AG04450 (cell line): ENCODE measurements at places on chromosomes 3 and 15.

DNA sequence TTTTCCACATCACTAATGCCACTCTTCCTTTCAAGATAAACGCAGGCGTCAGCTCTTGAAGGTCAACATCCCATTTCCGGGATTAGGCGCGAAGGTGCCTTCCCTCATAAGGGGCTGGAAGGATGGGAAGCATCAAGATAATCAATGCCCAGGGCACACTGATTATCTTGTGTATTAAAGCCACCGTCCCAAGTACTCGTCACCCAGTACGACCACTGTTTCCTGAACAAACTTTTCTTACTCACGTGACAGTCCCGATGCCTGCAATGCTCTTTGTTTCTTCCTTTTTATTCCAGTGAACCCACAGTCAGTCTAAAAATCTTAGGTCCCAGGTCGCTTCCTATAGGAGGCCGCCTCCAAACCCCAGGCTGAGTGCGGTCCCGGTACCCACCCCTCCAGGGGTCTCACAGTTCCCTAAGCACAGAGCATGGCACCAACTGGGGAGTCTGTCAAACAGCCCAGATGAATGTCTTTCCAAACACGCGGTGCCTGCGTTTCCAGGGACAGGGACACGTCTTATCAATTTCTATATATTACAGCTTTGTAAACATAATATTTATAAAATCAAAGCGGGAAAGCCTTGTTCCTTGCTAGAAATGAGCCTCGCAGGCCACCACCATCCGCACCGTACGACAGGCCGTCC lies 589 bp downstream of the ANAPC13 start:
- DNase-seq, result no peak

DNA sequence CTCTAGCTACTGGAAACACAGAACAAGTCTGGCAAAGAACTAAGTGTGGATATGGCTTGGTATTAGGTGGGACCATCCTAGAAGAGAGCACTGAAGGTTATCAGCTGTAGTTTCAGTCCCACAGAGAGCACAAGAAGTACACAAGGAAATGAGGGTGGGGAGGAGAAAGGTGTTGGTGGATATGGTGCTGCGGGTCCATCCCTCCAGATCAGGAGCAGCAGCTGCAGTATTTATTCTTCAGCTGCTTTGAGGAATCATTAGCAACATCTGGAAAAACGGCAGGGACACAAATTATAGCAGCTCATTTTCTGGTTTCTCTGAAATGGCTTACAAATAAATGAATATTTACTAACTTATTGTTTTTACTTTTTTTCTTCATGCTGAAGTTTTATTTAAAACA lies 29.0 kb downstream of the CD80 start:
- DNase-seq, result no peak

DNA sequence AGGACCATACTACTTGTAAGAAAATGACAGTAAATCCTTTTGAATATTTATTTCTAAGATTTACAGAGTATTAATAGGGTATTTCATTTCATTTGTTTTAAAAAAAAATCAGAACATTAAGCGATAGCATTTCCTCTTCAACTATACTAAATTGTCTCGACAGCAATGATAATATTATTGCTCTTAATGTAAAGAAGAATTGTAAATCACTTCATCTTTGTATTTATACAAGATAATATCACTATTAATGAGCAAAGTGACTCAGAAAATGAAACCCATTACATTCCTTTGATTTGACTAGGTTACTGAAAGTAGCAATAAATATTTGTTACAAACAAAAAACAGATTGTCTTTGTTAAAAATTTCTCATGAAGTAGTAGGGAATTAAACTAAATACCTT lies 131.1 kb upstream of the CNTN4 start:
- DNase-seq, result no peak

GRCh38 chr3:963755-964154 lies 129.1 kb upstream of the CNTN6 start:
- DNase-seq, result no peak

DNA sequence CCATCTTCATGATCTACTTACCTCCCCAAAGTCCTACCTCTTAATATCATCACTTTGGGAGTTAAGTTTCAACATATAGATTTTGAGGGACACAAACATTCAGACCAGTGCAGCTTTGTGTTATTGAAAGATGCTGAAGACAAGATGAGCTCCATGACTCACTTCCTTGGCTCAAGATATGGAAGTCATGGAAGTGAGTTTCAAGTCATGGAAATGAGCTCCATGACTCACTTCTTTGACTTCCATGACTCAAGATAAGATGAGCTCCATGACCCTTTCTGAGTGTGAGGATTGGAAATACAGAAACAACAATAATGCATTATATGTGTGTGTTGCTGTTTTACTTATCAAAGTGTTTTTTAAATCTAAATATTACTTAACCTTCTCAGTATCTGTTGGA lies 170.2 kb upstream of the TPRG1 start:
- DNase-seq, result peak; percentile 29

- no peak for DNase-seq
Measured at GRCh38 chr15:63612300-63612699, 15.1 kb downstream of the FBXL22 start.

DNA sequence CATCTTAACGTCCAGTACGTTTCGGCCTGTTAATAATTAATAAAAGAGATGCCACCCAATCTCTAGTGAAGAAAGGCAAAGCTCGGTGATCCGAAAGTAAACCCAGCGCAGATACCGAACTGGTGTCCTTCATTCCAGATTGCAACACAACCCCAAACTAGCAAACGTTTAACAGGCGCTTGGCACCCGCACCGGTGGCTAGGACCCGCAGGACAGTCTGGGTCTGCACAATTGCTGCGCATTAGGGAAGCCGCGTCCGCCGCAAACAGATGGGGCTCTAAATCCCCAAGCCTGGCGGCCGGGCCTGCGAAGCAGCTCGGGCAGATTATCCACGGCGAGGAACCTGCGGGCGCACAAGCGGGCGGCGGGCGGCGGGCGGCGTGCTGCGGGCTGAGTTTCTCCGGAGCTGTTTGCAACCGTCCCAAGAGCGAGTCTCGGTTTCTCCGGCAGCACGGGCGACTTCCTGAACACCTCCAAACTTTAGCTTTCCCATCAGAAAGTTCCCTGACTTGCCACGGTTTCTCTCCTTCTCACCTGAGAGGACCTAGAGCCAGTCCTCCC lies 112.1 kb upstream of the ICE2 start:
- no peak for DNase-seq

DNA sequence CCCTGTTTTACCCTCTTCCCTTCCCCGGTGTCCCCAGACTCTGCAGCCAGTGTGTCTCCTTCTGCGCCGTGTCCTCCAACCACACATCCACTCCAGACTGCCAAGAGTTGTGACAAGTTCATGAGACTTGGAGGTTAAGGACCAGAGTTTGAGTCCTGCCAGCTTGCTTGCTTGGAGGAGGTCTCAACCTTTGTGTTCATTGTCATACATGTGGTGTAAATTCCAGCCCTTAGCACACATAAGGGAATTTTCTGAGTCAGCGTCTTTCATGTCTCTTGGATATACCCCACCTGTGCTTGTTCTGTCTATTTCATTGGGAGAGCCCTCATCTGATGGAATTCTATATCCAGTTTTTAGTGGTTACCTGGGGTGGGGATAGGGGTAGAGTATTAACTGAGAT lies 13.3 kb downstream of the CORO2B start:
- DNase-seq, result no peak

DNA sequence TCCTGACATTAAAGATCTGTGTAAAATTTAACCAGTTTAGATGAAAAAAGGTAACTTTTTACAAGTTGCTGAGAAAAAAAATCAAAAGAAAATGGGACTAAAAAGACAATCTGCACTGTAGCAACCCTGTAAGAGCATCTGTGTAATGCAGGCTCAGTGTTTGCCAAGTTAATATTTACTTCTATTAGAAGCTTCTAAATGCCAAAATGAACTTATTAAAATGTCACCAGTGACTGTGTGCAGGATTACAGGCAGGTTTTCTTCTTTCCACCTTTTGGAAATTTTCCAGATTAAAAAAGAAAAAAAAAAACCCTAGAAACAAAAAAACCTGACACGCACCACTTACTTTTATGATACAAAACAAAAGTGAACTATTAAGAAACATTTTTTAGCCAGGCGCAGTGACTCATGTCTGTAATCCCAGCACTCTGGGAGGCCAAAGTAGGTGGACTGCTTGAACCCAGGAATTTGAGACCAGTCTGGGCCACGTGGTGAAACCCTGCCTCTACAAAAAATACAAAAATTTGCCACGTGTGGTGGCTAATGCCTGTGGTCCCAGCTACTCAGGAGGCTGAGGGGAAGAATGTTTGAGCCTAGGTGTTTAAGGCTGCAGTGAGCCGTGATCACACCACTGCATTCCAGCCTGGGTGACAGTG lies 87.2 kb downstream of the TJP1 start:
- DNase-seq, result no peak

DNA sequence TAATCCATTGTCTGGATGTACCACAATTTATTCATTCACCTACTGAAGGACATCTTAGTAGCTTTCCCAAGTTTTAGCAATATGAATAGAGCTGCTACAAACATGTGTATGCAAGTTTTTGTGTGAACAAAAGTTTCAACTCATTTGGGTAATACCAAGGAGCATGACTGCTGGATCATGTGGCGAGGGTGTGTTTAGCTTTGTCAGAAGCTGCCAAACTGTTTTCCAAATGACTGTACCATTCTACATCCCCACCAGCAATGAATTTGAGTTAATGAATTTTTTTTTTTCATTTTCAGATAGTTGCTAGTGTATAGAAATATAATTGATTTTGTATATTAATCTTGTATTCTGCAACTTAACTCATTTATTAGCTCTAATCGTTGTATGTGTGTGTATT lies 20.0 kb upstream of the ELP6 start:
- DNase-seq, result no peak

DNA sequence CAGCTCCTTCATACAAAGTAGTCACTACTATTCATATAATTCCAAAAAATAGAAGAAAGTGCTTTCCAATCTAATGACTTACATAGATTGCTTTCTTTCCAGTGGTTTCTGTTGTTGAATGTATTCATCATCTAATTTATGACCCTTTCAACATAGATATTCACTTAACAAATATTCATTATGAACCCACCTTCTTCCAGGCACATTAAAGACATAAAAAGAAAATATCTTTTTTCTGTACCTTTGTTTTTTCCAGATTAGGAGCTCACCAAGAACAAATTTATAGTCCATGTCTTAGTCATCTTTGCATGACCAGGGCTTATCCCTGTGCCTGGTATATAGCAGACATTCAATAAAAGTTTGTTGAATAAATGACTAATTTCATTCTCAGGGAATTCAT lies 32.4 kb upstream of the PDZRN3 start:
- no peak for DNase-seq

GRCh38 chr3:28348265-28348628 lies 274 bp upstream of the ZCWPW2 start:
- DNase-seq, result no peak
